ENCODE measurements at places on chromosomes 2 and 18.

DNA sequence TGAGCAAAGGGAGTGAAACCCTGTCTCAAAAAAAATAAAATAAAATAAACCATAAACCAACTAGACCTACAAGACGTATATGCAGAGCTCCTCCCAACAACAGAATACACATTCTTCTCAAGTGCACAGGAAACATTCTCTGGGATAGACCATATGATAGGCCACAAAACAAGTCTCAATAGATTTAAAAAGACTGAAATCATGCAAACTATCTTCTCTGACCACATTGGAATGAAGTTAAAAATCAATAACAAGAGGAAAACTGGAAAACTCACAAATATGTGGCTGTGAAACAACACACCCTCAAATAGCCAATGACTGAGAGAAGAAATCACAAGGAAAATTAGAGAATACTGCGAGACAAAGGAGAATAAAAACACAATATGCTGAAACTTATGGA is 7.2 kb upstream of the AFG3L2 start:
- DNase-seq = no peak

DNA sequence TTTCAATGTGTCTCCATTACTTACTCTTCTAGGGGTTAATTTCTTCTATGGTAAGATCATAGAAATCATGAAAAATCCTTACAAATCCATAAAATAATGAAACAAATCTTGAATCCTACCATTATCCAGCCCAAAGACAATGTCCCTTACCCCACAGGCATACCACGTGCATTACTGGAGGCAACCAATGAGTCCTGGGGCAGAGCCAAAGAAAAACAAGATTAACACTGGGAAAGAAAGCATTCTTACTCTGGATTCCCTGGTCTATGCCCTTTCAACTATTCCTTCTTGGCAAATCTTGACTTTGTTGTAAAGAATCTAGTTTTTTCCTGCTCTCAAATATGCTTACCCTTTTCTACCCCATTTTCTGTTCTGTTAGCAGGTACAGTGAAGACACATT is 3.1 kb upstream of the GALNT1 start:
- no peak for DNase-seq

GRCh38 chr2:44612276-44612675 is 250.5 kb downstream of the CAMKMT start:
- no peak for DNase-seq

GRCh38 chr18:31042084-31042405 is 497 bp downstream of the DSC3 start:
- no peak for DNase-seq

GRCh38 chr2:203040966-203041521 is 26.4 kb downstream of the NBEAL1 start:
- DNase-seq = no peak

DNA sequence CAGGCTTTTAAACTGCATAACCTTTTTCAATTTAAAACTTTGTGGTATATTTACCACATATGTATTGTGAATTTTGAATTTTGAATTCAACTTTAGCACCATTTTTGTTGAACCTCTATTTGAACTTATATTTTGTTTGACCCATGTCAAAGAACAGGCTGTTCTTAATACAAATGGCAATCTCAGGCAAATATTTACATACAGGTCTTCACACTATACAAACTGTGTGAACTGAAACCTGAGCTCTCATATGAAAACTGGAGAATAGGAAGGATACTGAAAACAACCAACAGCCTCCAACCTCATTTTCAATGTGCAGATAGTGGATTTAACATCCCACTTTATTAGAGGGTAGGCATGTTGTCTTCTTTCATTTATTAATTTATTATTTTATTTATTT is 491.8 kb downstream of the KCNJ3 start:
- no peak for DNase-seq

- DNase-seq = no peak
Measured at GRCh38 chr2:133092571-133092970, 422.6 kb upstream of the LYPD1 start.

- DNase-seq = no peak
Measured at GRCh38 chr2:147600646-147601045, 244.2 kb upstream of the ACVR2A start.

All from GM13977 (cell line).